HuH-7.5 (cell line): ENCODE measurements at places on chromosomes 3 and 15.

GRCh38 chr15:51232581-51232980, 105.8 kb downstream of the CYP19A1 start:
- no peak for DNase-seq

GRCh38 chr15:65620833-65621232, 905 bp upstream of the SLC24A1 start:
- no peak for DNase-seq

- DNase-seq: no peak
Measured at GRCh38 chr3:72210261-72210660, 425.3 kb upstream of the PROK2 start.

- no peak for DNase-seq
Measured at GRCh38 chr3:26259176-26259575, 363.4 kb upstream of the LRRC3B start.

DNA sequence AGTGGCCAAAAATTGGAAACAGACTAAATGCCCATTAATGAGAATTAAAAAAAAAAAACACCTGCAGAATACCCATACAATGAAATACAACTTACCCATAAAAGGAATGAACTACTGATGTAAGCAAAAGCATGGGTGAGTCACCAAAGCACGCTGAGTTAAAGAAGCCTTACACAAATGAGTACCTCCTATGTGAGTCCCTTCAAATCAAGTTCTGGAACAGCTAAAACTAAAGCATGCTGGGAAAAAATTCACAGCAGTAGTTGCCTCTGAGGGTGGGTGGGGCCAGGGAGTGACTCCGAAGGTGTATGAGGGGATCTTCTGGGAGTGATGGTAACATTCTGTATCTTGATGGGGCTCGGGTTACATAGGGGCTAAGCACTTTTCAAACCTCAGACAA, 11.4 kb downstream of the MYO5C start:
- DNase-seq: no peak

DNA sequence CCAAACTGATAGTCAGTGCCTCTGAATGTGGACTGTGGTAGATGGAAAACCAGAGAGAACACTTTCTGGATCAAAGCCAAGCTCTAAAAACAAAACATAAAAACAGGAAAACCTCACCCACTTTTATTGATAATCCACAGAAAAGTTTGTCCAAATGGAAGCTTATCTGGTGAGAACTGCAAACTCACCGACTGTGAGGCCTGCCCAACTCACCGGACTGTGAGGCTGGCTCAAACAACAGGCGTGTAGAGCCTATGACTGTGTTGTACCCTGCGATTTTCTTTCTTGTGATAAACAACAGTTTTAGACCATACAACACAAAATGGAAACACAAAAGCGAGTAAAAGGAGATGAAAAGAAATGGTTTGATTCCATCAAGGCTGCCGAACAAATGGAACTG, 7.2 kb downstream of the PRR23C start:
- no peak for DNase-seq

DNA sequence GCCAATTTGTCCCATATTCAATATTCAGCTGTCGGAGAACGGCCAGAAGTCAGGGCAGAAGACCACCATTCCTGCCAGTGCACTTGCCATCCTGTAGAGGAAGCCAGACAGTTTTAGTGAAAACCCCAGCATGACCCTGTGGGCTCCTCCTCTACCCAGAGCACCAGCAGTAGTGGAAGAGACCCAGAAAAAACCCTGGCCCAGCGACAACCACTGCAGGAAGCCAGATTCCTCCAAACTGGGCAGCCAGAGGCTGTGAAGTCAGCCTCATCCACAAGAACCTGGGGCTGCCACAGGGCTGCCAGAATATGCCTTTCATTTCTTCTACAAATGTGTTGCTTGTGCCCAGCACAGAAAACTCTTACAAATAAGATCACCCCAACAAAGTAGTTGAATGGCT, 67.3 kb downstream of the HMCES start:
- no peak for DNase-seq

DNA sequence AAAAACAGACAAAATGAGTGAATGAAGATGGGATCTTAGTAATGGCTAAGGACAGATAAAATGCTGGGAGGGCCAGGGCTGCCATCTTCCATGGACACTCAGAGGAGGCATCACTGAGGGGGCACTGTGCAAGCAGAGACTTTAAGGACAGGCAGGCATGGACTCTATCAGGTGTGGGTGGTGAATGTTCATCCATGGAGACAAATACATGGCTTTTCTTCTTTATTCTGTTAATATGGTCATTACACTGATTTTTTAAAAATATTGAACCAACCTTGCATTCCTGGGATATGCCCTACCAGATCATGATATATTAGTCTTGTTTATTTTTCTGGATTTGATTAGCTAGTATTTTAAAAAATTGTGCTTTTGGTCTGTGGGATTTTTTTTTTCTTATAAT, 12.2 kb downstream of the NUP210 start:
- no peak for DNase-seq
